ENCODE measurements at places on chromosomes 11 and 22.
A peak's percentile ranks its signal among the peaks of the same experiment; 100 is the strongest.

DNA sequence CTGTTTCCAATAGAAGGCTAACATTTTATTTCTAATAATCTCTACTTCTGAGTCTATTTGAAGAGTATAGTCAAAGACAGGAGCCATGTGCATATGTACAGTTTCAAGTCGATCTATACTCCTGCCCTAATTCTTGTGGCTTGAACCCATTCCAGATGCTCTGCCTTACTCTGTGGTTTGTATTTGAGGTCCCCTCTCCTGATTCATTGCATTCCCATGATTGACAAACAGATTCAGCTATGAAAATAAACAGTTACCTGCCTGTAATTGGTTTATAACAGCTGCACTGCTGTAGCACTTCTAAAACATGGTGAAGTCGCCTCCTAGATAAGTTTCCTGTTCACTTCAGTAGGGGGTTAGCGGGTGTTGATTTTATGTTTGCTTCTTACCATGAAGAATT lies 138.7 kb downstream of the SOX6 start:
- no peak for DNase-seq

- DNase-seq = no peak
Observed at GRCh38 chr11:43689167-43689566, 8.6 kb downstream of the HSD17B12 start.

DNA sequence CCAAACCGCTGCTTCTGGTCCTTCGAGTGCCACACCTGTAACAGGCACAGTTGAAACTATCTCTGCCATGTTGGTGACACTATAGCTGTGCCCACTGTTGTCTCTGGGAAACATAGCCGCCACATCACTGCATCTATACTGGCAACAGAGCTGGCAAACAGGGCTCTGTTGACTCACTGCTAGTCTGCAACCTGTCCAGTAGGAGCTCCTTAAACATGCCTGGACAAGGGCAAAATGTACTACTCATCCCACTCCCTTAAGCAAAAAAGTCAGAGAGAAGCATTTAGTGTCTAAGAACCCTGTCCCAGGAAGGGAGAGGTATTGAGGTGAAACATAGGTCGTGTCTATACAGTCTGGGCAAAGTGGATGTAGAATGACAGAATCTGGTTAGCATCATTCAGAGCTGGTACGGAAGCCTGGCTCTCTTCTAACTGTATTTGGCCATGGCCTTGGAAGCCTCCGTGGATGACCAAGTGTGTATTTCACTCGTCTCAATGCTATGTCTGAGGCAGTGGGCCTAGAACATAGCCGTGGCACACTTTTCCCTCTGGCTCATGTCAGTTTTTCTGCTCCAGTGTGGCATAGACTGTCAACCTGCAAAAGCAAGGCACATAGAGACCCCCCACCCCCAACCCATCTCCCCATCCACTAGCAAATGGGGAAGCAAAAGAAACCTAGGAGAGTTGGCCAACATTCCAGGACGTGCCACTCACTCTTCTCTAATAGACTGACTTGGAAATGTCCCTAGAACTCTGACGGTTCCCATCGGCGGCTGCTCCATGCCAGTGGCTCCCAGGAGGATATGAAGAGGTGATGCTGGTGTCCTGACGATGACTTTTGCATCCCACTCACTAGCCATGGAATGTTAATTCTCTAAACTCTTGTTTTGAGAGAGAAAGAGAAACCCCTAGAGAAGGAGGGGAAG lies 21.4 kb upstream of the PISD start:
- DNase-seq = no peak

DNA sequence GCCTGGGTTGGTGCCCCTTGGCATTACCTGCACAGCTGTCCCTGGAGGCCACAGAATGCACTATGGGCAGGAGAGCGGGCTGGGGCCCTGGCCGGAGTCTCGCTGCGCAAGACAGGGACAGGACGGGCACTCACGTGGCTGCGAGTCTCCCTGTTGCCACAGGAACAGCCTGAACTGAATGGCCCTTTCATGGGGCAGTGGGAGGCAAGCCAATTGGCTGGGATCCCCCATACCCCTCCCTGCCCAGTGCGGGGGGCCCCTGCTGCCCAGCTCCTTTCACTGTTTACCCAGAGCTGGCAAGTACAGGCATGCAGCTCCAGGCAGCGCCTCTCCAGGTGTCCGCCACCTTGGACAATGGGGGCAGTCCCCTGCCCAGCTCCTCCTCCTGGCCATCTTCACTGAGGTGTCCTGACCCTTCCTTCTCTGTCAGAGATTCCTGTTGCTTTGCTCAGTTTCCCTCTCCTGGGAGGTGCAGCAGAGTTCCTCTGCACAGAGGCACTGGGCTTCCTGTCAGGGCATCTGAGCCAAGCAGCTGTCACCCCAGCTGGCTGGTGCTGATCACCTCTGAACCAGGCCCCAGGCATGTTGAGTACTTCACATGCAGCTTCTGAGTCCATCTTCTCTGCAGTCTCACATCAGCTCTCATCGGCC lies 5.2 kb downstream of the USP2 start:
- DNase-seq = no peak

DNA sequence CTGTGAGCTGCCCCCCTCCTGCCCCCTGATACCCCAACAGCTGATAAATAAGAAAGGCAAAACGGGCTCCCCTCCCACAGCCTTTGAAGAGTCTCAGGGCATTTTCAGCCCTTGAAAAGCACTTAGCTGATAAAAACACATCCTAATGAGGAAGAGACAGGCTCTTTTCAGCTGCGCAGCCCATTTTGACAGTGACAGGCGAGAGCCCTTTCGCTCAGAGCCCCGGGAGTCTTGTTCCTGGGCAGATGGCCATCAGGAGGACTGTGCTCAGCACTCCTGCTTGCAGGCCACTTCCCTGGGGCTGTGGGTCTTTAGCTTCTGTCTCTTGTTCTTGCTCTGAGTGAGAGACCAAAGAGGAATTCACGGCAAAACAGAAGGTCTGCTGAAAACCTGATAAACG lies 757.2 kb downstream of the BRD1 start:
- DNase-seq = no peak

DNA sequence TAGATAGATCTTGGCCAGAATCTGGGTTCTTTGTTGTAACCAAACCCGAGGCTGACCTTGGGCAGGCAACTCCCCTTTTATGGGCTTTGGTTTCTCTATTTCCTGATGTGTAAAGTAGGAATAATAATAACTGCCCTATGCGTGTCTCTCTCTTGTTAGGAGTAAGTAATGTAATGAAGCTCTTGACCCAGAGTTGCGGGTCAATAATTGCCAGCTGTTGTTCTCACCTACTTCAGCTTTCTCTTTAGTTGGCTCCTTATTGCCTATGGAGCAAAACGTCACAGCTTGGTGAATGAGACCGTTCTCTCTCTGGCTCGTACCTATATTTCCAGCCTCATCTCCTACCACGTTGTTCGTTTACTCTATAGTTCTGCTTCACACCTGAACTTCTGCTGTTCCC lies 56.6 kb upstream of the KIRREL3 start:
- DNase-seq = no peak

DNA sequence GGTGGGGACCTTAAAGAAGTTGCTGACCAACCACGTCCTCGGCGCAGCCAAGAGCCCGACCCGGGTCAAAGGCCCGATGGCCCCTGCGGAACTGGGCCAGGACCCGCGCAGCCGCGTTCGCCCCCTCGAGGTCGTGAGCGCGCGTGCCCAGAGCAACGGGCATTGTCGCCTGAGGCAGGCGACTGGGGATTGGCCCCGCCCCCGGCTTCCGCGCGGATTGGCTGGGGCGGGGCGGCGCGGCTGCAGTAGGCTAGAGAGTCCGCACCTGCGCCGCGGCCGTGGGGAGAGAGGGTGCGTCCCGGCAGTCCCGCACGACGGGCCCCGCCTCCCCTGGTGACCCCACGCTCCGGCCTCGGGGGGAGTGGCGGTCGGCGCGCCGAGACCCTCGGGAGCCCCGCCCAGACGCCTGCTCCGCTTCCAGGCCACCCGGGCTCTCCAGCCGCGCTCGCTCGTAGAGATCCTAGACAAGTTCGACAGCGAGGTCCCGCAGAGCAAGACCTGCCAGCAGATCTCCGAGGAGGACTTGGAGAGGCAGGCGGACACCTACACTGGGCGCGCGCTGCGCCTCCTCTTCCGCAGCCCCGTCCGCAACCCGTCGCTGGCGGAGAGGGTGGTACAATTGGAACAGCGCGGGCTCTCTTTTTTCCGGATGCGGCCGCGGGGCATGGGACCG lies 8.3 kb upstream of the PPIL2 start:
- peak; percentile 83 for DNase-seq

GRCh38 chr11:87463486-87464102 lies 425.9 kb downstream of the TMEM135 start:
- DNase-seq = no peak
